ENCODE measurements at places on chromosomes 11 and 22.

DNA sequence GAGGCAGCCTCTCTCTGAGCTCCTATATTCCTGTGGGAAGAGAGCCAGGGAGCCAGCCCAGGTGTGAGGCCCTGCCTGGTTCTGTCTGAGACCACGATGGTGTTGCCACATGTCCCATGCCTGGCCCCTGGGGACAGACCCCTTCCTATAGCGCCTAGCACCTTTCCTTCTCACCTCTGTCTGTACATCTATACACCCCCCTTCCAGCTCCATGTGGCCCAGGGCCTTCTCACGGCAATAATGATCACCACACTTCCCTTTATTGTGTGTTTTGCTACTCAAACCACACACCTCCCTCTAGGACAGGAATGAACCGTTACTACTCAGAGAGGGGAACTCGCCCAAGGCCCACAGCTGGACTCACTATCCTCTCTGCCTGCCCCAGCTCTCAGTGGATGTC, 12.8 kb downstream of the CD82 start:
- DNase-seq = no peak

- no peak for DNase-seq
Observed at GRCh38 chr11:66920978-66921784, 37.0 kb downstream of the PC start.

GRCh38 chr11:35274909-35275785, 136.2 kb downstream of the CD44 start:
- DNase-seq = peak; percentile 18

GRCh38 chr22:41844036-41844435, 11.1 kb downstream of the SREBF2 start:
- DNase-seq = no peak

DNA sequence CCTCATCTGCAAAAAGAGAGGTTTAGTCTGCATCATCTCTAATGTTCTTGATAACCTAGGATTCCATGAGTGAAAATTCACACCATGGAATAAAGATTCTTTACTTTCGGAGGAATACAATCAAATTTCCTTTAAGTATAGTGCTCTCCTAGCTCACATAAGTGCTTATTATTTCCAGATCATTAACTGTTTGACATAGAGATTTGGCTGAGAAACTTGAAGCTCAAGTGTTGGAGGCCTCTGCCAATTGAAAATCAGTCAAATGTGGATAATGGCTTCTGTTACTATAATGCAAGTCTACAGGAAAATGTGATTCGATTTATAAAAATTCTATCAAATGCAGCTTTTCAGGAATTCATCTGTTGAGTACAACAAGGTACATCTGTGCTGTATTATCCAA, 144.6 kb downstream of the KIF18A start:
- no peak for DNase-seq

Measured in ascending aorta (tissue), 2 donors.